ENCODE measurements at places on chromosomes 12 and 14.

- DNase-seq: no peak
Measured at GRCh38 chr12:15520083-15520482, 197.8 kb downstream of the PTPRO start.

DNA sequence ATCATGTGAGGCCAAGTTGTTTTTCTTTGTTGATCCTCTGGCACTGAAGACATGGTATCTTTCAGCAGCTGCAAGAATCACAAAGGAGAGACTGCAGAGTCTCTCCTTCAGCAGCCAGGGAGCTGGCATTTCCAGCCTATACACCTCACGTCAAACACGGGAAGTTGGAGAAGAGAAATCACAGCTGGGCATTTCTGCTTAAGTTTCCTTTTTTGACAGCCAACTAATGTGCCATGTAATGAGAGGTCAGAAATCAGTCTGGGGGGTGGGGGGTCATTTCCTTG, 28.3 kb downstream of the PHLDA1 start:
- DNase-seq: no peak

DNA sequence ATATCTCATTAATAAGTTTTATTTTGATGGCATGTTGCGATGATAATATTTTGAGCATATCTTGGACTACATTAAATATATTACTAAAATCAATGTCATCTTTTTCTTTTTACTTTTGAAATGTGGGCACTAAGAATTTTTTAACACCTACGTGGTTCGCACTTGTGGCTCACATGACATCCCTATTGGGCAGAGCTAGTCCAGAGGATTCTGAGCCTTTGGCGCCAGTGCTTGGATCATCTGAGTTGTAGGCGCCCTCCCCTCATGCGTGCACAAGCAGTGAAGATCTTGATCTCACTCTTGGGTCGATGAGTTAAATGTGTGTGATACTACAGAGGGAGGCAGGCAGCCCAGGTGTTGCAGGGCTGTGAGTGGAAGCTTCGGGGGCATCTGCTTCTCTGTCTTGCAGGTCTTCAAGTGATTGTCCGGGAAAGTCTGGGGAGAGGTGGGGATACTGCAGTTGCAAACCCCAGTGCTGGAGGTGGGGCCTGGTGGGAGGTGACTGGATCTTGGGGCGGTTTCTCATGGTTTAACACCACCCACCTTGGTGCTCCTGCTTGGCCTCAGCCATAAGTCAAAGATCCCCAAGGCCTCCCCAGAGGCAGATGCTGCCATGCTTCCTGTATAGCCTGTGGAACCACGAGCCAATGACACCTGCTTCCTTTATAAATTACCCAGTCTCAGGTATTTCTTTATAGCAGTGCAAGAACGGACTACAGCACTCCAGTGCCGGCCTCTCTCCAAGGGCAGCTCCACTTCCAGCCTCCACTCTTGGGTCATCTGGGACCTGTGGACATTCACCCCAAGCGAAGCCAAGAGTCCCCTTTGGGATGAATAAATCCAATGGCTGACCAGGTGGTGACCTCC, 46.1 kb upstream of the PPP2R5C start:
- no peak for DNase-seq

- no peak for DNase-seq
Measured at GRCh38 chr12:62714774-62715721, 219.9 kb downstream of the PPM1H start.

GRCh38 chr12:2234646-2235350, 182.0 kb downstream of the CACNA1C start:
- DNase-seq: no peak
